ENCODE measurements at places on chromosomes 11 and 22.

- no peak for DNase-seq
Measured at GRCh38 chr11:12195768-12196167, 85.4 kb downstream of the MICAL2 start.

DNA sequence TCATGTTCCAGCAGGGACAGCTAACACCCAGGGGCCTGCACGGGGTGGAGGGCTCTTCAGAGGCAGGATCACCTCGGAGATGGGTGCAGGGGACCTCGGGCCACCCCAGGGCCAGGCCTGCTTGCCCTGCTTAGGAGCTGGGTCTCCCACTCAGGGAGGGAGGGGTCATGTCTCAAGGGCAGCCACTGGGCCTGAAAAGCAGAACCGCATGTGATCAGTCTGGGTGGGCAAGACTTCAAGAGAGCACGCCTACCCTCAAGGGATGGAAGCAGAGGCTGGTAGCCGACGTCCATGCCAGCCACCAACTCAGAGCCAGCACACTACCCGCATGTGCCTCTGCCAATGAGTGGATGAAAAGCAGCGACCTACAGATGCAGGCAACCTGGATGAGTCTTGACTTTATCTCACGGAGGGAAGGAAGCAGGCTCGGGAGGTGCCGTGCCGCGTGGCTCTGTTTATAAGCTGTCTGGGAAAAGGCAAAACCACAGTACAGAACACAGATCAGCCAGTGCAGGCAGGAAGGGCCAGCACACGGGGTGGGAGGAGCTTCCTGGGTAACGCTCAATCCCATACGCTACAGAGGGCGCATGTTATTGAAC is 16.0 kb downstream of the TBX1 start:
- no peak for DNase-seq

GRCh38 chr11:13717331-13717730 is 48.9 kb downstream of the FAR1 start:
- DNase-seq, result no peak

DNA sequence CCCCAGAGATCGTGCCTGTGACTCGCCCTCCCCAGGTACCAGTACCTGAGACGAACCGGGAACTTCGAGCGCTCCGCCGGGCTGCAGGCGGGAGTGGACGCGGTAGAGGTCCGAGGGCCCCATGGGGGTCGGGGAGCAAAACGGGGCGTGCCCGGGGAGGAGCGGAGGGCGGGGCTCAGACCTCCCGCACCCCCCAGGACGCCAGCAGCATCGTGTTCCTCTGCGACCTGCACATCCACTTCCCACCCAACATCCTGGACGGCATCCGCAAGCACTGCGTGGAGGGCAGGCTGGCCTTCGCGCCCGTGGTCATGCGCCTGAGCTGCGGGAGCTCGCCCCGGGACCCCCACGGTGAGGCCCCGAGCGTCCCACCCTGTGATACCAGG is 10.8 kb downstream of the B4GALNT4 start:
- no peak for DNase-seq

GRCh38 chr11:93652679-93653078 is 8.8 kb upstream of the CEP295 start:
- no peak for DNase-seq

GRCh38 chr22:23565305-23565914 is 14.7 kb downstream of the IGLL1 start:
- DNase-seq, result no peak

DNA sequence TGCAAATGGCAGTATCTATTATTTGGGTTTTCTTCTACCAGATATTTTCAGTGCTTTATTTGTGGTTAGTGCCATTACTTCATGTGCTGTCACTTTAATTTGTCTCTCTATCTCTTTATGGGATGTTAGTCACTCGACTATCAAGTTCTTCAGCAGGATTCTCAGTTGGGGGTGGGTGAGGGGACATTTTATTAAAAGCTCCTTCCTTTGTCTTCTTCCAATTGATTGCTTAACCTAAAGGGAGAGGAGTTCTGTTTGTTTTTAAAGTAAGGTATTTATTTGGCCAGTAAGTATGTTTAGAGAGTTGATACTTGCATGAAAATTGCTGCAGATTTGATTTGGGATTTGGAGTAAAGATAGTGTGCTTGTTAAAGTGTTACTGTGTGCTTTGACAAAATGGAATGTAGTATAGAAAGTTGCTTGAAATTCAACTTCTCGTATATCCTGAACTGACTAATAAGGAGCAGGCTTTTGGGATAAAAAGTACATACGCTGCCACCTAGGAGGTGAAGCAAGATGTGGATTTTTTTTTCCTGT is 10.3 kb downstream of the YAP1 start:
- no peak for DNase-seq

- DNase-seq, result no peak
Measured at GRCh38 chr11:47506373-47506772, 46.6 kb downstream of the CELF1 start.

- DNase-seq, result no peak
Measured at GRCh38 chr11:131470216-131470925, 100.0 kb downstream of the NTM start.

- no peak for DNase-seq
Measured at GRCh38 chr11:99063331-99063730, 42.6 kb downstream of the CNTN5 start.

- DNase-seq, result no peak
Measured at GRCh38 chr22:43375951-43376455, 32.8 kb upstream of the SCUBE1 start.

DNA sequence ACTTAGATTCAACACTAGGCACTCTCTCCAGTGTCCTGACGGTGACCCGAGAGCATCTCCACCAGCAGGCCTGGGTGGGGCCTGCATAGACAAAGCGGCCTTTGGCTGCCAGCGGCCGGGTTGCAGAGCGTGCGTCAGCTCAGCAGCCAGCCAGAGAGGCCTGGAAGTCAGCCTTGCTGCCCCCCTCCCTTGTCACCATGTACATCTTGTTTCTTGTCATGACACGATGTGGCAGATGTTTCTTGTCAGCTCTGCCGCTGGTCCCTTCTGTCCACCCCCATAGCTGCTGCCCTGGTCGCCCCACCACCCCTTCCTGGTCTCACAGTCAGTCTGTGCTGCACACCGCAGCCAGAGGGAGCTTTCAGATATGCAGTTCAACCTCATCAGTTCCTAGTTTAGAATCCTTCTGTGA is 33.1 kb upstream of the CBX7 start:
- no peak for DNase-seq

DNA sequence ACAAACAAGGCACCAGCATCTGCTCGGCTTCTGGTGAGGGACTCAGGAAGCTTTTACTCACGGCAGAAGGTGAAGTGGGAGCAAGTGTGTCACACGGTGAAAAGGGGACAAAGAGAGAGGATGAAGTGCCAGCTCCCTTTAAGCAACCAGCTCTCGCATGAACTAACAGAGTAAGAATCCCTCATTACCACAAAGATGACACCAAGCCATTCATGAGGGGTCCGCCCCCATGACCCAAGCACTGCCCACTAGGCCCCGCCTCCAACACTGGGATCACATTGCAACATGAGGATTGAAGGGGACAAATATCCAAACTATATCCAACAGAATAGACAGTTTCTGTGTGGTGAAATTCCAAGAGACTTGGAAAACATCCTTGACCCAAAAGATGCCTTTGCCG is 198.2 kb upstream of the POU2AF2 start:
- DNase-seq, result no peak

DNA sequence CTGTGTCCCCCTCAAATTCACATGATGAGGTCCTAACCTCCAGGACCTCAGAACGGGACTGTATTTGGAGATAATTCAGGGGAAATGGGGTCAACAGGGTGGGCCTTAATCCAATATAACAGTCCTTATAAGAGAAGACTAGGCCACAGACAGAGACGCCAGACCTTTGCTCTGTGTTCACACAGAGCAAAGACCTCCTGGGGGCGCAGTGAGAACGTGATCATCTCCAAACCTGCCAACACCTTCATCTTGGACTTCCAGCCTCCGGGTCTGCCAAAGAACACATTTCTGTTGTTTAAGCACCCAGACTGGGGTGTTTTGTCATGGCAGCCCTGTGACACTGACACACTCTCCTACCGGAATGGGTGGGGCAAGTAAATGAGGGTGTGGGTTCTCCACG is 250.2 kb downstream of the MN1 start:
- DNase-seq, result no peak

- no peak for DNase-seq
Measured at GRCh38 chr11:61489833-61490721, 18.5 kb upstream of the LRRC10B start.

DNA sequence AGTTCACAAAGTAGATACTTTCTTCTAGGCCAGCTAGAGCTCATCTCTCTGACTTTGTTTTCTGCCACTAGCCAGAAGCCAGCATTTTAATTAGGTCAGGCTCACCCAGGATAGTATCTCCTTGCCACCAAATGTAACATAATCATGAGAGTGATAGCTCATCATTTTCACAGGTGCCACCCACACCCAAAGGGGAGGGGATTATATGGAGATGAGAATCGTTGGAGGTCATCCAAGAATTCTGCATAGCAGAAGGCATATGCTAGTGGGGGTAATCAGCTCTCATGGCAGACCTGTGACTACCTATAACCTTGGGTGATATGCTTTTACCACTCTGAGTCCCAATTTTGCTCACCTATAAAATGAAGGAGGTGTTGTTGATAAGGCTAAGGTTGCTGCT is 523.0 kb downstream of the METTL15 start:
- no peak for DNase-seq

DNA sequence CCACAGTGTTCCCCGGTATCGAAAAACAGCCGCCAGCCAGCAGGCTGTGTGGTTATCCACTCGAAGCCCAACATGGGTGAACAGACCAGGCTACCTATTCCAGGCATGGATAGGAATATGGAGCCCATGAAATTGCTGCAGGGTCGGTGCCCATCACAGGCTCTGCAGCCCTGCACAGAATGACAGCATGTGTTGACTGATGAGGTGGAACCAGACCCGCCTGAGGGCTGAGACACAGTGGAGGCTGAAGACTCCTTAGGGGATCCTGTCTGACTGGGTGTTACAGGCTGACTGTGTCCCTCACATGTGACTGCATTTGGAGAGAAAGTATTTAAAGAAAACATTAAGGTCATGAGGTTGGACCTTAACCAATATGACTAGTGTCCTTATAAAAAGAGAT is 6.2 kb upstream of the YPEL1 start:
- DNase-seq, result no peak

- DNase-seq, result no peak
Measured at GRCh38 chr11:65429724-65430405, 7.3 kb downstream of the NEAT1 start.

- no peak for DNase-seq
Measured at GRCh38 chr11:79940974-79941735, 500.3 kb upstream of the TENM4 start.

DNA sequence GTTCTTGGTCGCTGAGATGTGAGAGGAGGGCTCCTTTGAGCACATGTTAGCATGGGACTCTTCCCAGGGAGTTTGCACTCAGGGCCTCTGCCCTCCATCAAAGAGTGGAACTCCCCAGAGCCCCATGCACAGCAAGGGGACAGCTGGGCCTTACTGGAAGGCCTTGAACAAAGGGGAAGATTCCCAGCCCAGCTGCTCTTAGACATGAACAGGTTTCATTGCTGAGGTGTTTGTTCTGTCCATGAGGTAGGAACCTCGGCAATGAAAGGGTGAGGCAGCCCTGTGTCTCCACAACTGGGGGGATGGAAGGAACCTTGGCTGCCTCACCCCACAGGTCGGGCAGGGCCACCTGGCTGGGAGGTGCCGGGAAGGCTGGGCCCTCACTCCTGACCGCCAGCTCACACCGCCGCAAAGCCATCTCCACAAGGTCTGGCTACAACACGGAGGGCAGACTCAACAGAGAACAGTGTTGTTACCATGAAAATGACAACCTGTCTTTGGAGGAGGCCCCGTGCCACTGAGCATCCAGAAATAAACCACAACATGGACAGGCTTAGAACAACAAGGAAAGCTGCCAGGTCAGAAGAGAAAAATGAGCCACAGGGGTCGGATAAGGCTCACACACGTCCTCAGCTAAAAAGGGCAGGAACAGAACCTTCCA is 3.2 kb downstream of the DERL3 start:
- no peak for DNase-seq

- DNase-seq, result no peak
Measured at GRCh38 chr11:41666951-41667653, 207.7 kb upstream of the LRRC4C start.

DNA sequence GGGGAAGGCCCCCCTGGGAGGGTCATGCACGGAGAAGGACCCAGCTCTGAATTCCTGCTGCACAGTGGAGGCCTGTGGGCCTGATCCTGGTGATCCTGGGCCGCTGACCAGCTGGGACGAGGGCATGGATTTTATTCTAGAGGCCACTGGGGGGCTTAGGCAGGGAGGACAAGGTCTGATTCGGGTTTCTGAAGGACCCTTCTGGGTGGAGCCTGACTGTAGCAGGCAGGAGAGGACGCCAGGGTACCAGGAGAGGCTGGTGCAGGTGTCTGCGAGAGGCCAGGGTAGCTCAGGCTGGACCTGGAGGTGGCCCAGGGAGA is 31.3 kb downstream of the MPPED1 start:
- no peak for DNase-seq

DNA sequence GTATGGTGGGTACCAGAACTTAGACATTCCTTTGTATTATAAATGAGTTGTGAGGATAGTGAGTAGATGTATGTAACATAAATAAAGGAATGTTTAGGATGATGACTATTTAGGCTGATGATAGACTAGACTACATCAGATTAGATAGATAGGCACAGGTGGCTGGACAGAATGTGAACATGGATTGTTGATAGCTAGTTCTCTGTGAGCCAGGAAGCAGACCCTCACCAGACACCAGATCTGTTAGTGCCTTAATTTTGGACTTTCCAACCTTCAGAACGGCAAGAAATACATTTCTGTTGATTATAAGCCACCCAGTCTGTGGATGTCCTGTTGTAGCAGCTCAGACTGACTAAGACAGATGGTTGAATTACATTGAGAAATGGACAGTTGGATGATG is 99.4 kb downstream of the SWAP70 start:
- no peak for DNase-seq

DNA sequence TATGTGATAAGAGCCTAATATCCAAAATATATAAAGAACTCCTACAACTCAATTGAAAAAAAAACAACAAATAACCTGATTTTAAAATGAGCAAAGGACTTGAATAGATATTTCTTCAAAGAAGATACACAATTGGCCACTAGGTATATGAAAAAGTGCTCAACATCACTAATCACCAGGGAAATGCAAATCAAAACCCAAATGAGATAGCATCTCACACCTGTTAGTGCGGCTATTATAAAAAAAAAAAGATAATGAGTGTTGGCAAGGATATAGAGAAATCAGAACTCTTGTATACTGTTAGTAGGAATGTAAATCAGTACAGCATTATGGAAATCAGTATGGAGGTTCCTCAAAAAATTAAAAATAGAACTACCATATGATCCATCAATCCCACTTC is 5.9 kb upstream of the SIK2 start:
- no peak for DNase-seq

- no peak for DNase-seq
Measured at GRCh38 chr11:12547953-12548650, 126.1 kb upstream of the TEAD1 start.
